ENCODE measurements at places on chromosomes 11 and 22. TPM values are rescaled to one million over a fixed set of nuclear protein-coding genes. Genes with fewer than 3 reads are reported as not detected.

SCGB2A2 gene
- not detected for total RNA-seq

TPBGL gene
- not detected for total RNA-seq

TMEM9B gene
- 48.0 TPM for total RNA-seq

FOLH1 gene
- total RNA-seq: 7.2 TPM

CBLIF gene
- not detected for total RNA-seq

MYOD1 gene
- not detected for total RNA-seq

DNA sequence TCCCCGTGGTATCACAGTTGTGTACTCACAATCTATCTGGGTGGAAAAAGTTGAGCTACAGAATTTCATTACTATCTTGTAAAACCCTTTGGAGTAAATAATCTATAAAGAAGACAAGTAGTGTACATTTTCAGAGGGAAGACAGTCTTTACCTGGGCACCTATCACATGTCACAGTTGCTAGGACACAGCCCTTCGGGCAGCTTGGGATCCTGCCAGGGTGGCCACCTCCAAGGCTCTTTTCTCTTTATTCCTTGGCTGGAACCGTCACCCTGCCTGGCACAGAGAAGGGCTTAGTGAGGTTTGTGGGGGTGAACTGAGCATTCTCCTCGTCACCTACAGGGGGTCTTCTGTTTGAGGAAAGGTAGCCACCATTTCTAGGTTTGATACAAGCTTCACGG, 23.6 kb downstream of the LRRC74B start:
- DNase-seq: no peak

DNA sequence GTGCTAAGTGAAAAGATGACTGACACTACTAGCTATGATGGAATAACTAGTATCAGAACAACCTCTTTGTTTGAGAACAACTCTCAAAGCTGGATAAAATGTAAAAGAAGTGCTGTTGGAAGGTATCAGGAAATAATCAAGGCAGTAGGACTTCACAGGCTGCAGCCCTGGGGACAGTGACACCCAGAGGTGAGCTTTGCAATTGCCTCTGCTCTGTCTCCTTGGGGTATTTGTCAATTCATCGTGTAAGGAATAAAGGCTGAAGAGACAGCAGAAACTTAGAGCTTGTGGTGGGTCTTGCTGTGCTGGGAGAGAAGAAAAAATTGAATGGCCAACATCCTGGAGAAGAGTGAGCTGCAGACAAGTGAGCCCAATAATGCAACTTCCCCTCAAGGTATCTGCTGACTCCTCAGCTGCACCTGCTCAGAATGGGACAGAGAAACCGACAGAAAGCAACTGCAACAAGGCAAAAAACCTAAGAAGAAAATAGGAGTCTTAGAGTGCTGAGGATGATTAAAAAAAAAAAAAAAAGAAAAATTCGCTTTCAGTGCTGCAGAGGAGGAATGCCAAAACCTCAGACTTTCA, 141.1 kb downstream of the RCN1 start:
- no peak for DNase-seq

- DNase-seq: no peak
These were observed 29.8 kb upstream of the DRD2 start for GRCh38 chr11:113505046-113505445.

GRCh38 chr11:79165908-79166307, 274.9 kb downstream of the TENM4 start:
- DNase-seq: no peak

DNA sequence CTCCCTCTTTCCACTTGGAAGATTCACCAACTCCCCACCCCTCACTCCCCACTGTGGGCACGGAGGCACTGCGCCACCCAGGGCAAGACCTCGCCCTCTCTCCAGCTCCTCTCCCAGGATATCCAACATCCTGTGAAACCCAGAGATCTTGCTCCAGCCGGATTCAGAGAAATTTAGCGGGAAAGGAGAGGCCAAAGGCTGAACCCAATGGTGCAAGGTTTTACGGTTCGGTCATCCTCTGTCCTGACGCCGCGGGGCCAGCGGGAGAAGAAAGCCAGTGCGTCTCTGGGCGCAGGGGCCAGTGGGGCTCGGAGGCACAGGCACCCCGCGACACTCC, 397 bp upstream of the CD44 start:
- DNase-seq: no peak

DNA sequence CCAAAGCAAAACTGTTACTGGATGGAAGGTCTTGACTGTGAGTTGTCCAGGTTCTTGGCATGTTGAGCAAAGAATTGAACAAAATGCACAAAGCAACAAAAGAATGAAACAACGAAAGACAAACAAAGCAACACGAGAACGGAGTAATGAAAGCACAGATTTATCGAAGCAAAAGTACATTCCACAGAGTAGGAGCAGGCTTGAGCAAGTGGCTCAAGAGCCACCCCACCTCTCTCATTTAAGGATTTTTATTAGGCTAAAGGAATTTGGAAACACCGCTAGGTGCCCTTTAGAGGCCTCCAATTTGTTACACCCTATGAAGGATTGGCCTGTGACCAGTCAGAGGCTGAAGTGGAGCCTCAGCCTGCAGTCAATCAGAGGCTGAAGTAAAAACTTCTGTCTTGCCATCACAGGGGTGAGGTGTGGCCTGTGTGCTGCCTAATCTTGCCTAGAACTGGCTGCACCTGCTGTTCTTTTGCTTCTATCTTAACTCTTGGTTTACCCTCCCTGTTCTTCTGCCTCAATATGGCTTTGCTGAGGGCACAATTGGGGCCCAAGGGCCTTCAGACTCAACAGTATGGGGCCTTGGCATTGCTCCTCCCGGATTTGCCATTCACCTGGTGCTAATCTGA, 59.4 kb upstream of the FTH1 start:
- DNase-seq: no peak

- no peak for DNase-seq
These were observed 3.0 kb downstream of the INSC start for GRCh38 chr11:15117751-15118150.

- no peak for DNase-seq
These were observed 80.5 kb downstream of the TEAD1 start for GRCh38 chr11:12754582-12755234.

GRCh38 chr22:38608992-38609750, 39.2 kb upstream of the DMC1 start:
- DNase-seq: no peak

- no peak for DNase-seq
These were observed 2.1 kb downstream of the FEZ1 start for GRCh38 chr11:125494031-125494360.

GRCh38 chr11:124541204-124541603, 2.2 kb downstream of the OR8B12 start:
- no peak for DNase-seq

- DNase-seq: no peak
These were observed 77.7 kb upstream of the SC5D start for GRCh38 chr11:121214861-121215260.
